ENCODE measurements at places on chromosomes 16 and 17. TPM values are rescaled to one million over a fixed set of nuclear protein-coding genes. Genes with fewer than 3 reads are reported as not detected.

The CDH3 gene
- total RNA-seq: 0.31 TPM

The TBC1D3 gene
- total RNA-seq: not detected

The CD300LF gene
- total RNA-seq: not detected

The PRAC1 gene
- not detected for total RNA-seq

The OR1F1 gene
- 0.31 TPM for total RNA-seq

The CYB5B gene
- total RNA-seq: 186 TPM

The SP6 gene
- total RNA-seq: 5.9 TPM

The RNF157 gene
- total RNA-seq: 11.2 TPM

The CACNG3 gene
- not detected for total RNA-seq

The NPLOC4 gene
- total RNA-seq: 93.3 TPM

The NPIPB9 gene
- total RNA-seq: 1.7 TPM

The OR1A1 gene
- total RNA-seq: not detected

The RTN4RL1 gene
- 12.8 TPM for total RNA-seq

The HIGD1B gene
- not detected for total RNA-seq

The MMD gene
- total RNA-seq: 28.5 TPM

The CDRT15L2 gene
- total RNA-seq: not detected

The DYNLRB2 gene
- total RNA-seq: not detected

The EPX gene
- total RNA-seq: not detected

The CNTNAP4 gene
- total RNA-seq: not detected

The SOX8 gene
- total RNA-seq: 2.7 TPM

The CDK10 gene
- total RNA-seq: 42.8 TPM

The MYH8 gene
- not detected for total RNA-seq

The DHRS7C gene
- not detected for total RNA-seq

The SLC5A11 gene
- 0.46 TPM for total RNA-seq

The KRTAP1-5 gene
- not detected for total RNA-seq

The SMG1 gene
- 20.0 TPM for total RNA-seq

The SBK1 gene
- total RNA-seq: 0.32 TPM

The ACTG1 gene
- 5,481 TPM for total RNA-seq

The CD300LB gene
- 0.03 TPM for total RNA-seq

The CCL17 gene
- not detected for total RNA-seq

The DHX58 gene
- 0.45 TPM for total RNA-seq

The CDC27 gene
- total RNA-seq: 73.0 TPM

The PRPSAP1 gene
- 57.8 TPM for total RNA-seq

The SCIMP gene
- total RNA-seq: not detected

The TIMP2 gene
- total RNA-seq: 190 TPM

The BAHCC1 gene
- 6.5 TPM for total RNA-seq

The NMT1 gene
- total RNA-seq: 195 TPM

The CHST5 gene
- total RNA-seq: 0.16 TPM

The PRR15L gene
- total RNA-seq: 3.1 TPM

The PARN gene
- total RNA-seq: 39.0 TPM

The HOXB1 gene
- total RNA-seq: not detected

The NPIPA3 gene
- 1.9 TPM for total RNA-seq

The MYH10 gene
- 21.3 TPM for total RNA-seq

The RAD51C gene
- total RNA-seq: 60.1 TPM

The TBC1D3C gene
- total RNA-seq: not detected

The LITAFD gene
- not detected for total RNA-seq

The TMEM100 gene
- total RNA-seq: not detected

The AKAP1 gene
- total RNA-seq: 64.6 TPM

The KRT40 gene
- total RNA-seq: not detected

The MILR1 gene
- total RNA-seq: 1.7 TPM

The TGFB1I1 gene
- total RNA-seq: 45.9 TPM
